Pancreas (tissue), 10 donors: ENCODE measurements at places on chromosomes 3 and 15.

GRCh38 chr3:106740116-106740515 lies 637.1 kb upstream of the CCDC54 start:
- no peak for DNase-seq

GRCh38 chr3:60355825-60356224 lies 895.4 kb downstream of the FHIT start:
- no peak for DNase-seq

GRCh38 chr15:50820808-50821382 lies 55.4 kb upstream of the SPPL2A start:
- DNase-seq, result no peak

GRCh38 chr3:14253022-14253706 lies 74.5 kb downstream of the LSM3 start:
- DNase-seq, result no peak

DNA sequence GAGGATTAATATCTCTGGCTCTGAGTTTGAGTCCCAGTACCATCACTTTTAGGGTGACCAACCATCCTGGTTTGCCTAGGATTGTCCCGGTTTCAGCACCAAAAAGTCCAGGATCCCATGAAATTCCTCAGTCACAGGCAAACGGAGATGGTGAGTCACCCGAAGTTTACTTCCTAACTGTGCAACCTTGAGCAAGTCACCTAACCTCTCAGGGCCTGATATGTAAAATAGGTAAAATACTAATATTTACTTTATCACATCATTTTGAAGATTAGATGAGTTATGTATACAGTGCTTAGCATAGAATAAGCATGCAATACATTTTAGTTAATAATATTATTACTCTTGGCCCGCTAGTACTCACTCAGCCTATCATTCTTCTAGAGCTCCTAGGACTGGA lies 91.1 kb upstream of the KCNMB2 start:
- DNase-seq, result no peak

GRCh38 chr15:61380270-61380669 lies 151.2 kb upstream of the RORA start:
- DNase-seq, result no peak

DNA sequence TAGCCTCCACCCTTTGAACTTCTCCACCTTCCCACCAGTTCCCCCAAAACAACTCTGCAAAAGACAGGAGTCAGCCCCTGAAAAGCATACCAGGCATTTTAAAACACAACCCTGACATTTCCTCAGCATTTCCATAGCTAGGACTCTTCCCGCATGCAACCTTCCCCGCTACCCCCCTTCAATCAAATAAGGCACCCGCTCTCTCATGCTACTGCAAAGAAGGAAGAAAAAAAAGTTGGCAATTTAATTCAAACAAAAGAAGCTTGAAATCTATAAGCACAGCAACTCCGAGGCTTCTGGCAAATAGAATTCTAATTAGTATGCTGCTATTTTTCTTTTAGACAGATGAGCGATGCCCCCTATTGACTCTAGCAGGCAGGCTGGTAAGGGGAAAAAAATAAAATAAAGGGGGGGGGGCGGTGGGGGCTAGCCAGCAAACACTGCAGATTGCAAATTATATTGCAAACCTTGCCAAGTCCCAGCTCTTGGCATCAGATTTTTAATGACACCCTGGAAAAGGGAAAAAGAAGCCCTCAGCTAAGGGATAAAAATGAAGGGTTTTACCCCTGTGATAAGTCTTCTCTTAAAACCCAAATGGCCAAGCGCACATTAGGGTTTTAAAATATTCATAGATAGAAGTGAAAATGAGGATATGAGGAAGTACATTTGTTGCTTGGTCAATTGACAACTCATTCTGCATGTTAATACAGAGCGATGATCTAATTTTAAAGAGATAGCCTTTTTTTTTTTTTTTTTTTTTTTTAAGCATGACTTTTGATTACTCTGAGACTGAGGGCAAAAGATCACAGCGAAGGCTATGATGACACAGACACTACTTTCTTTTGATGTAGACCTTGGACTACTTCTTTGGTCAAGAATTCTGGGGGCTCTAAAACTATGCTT lies 255.2 kb downstream of the NR2F2 start:
- no peak for DNase-seq

DNA sequence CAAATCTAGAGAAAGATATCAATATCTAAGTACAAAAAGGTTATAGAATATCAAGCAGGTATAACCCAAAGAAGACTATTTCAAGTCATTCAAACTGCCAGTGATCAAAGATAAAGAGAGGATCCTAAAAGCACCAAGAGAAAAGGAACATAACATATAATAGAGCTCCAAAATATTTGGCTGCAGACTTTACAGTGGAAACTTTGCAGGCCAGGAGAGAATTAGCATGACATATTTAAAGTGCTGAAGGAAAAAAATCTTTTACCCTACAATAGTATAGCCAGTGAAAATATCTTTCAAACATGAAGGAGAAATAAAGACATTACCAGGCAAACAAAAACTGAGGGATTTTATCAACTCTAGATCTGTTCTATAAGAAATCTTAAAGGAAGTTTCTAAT lies 254.3 kb upstream of the ARHGEF26 start:
- DNase-seq, result no peak

GRCh38 chr15:59686389-59686788 lies 2.7 kb downstream of the BNIP2 start:
- DNase-seq, result no peak

DNA sequence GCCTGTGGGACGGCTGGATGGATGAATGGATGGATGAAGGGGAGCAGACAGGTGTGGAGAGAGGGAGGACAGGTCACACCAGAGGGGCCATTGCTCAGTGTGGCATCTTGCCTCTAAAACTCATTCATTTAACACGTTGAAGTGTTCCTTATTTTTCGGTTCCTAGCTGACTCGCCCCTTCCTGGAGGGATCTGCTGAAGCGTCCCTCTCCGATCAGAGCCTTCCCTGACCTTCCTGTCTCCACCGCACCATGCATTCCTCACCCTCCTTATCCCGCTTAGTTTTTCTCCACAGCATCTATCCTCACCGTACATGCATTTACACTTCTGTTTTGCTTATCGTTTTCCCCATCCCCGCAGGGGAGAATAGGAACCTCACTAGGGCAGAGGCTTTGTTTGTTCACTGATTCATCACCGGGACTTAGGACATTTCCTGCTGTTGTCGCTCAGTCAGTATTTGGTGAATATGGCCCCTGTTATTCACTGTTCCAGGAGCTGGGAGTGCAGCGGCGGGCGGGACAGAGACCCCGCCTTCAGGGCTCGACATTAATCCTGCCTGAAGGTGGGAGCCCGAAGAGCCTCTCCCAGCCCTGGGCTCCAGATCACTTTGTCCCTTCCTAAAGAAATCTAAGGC lies 32.0 kb downstream of the FOXL2 start:
- DNase-seq, result no peak

GRCh38 chr3:151156618-151157216 lies 46.3 kb downstream of the GPR171 start:
- no peak for DNase-seq

DNA sequence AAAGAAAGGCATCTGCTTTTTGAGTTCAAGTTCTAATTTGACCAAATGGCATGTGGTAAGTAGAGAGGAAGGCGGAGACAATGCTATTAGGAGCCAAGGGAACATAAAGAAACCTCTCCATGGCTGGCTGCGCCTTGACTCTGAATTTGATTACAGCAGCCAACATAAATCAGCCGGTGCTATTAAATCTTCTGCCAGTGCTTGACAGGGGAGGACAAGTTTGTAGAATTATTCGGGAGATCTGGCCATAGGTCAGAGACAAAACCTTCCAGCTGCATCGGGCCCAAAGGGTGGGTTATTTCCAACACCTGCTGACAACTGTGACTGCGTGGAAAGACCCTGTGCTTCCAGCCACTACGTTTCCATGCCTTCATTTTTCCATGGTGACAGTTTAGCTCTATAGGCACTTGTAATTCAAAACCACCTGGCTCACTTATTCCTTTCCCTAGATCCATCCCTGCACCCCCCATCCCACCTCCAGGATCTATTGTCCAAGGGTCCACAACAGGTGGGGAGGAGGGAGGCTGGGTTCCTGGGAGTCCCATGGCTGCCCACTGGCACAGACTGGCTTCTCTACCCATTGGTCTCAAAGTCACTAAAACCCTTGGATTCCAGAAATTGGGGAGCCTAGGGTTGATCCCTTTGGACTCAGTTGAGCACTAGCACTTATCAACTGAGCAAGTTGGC lies 15.9 kb downstream of the COLQ start:
- no peak for DNase-seq

GRCh38 chr3:179449636-179450035 lies 1.6 kb downstream of the GNB4 start:
- DNase-seq, result no peak

GRCh38 chr15:77817434-77817833 lies 184.7 kb upstream of the LINGO1 start:
- no peak for DNase-seq

DNA sequence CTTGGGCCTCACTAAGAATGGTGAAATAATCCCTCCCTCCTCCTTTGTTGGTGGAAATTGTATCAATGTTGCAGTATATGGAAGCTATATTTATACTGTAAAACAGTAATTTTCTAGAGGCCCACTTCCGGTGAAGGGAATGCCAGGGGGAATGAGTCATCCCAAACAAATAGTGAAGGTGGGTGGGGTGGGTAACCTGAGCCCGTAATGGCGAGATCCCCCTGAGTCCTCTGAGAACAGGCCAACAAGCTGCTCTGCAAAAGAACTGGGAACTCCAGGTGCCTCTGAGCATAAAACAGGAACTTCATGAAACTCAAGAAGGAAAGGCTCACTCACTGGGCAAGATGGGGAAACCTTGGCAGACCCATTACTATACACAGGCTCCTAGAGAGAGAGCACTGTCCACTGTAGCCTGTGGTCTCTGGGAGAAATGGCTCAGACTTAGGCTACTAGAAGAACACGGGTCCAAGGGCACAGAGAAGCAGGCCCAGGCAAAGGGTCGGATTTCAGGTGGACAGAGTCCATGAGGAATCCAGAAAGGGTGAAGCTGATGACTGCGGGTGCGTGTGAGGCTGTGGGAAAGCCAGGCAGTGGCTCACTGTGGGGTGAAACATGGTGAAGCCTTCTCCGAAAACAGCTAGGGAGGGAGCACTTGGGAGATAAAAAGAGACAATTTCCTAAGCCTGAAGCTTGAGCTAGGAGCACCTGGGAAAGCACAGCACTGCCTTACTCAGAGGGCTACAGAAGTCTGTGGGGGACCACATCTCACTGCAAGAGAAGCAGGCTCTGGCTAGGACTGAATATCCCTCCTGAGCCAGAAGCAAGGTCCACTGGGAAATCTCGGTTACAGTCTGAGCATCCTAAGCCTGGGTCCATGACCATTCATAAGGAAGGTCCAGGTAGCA lies 19.8 kb downstream of the LARP6 start:
- no peak for DNase-seq

- no peak for DNase-seq
Observed at GRCh38 chr3:5317557-5317956, 130.1 kb downstream of the EDEM1 start.

DNA sequence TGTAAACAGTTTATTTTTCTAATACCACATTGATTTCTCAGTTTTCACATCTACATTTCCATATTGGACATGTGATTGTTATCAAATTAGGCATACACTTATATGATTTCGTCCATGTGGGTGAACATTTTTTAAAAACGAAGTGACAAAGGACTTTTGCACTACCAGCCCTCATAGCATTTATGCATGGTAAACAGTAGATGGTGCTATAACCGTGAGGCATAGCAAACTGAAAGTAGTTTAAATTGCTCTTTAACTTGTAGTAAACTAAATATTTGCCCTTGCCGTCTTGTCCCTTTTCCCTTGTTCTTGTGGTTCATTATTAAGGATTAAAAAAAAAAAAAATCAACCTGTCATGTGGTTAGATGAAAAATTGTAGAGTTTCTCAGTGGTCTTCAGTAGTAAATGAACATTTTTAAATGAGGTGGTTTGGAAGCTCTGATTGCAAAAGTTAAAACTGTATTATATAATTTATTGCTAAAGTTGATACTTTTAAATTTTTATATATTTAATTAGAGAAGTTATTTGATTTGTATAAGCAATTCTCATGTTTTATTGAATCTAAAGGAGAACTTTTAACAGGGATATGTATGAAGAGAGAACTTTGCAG lies 24.0 kb downstream of the STX19 start:
- no peak for DNase-seq

- no peak for DNase-seq
Observed at GRCh38 chr3:97793420-97794019, 28.3 kb upstream of the CRYBG3 start.

GRCh38 chr3:157830556-157831236 lies 275.5 kb downstream of the SHOX2 start:
- no peak for DNase-seq

- no peak for DNase-seq
Observed at GRCh38 chr3:175070946-175071345, 211.8 kb downstream of the NAALADL2 start.

DNA sequence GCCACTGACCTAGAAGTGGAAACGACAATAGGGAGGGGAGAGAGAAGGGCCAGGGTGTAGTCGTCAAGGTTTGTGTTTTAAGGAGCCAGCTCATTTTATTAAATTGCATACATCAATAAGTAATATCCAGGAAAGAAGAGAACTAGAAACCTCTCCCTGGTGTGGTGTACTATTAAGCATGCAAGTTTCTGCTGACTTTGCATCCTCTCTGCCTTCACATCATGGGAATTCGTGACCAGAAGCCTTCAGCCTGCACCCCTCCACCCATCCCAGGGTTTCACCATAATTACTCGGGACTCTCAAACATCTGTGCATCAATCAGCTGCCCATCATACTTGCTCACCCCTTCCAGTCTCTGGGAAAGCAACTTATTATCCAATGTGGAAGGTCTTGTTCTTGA lies 70.9 kb upstream of the UBE3A start:
- DNase-seq, result no peak

- DNase-seq, result peak; percentile 16
Observed at GRCh38 chr3:196995027-196995426, 26.4 kb upstream of the PIGZ start.

- no peak for DNase-seq
Observed at GRCh38 chr3:13077431-13078162, 4.4 kb upstream of the IQSEC1 start.

- DNase-seq, result no peak
Observed at GRCh38 chr3:16474920-16475319, 38.6 kb downstream of the RFTN1 start.

GRCh38 chr15:76994001-76994400 lies 925 bp upstream of the PSTPIP1 start:
- DNase-seq, result no peak

DNA sequence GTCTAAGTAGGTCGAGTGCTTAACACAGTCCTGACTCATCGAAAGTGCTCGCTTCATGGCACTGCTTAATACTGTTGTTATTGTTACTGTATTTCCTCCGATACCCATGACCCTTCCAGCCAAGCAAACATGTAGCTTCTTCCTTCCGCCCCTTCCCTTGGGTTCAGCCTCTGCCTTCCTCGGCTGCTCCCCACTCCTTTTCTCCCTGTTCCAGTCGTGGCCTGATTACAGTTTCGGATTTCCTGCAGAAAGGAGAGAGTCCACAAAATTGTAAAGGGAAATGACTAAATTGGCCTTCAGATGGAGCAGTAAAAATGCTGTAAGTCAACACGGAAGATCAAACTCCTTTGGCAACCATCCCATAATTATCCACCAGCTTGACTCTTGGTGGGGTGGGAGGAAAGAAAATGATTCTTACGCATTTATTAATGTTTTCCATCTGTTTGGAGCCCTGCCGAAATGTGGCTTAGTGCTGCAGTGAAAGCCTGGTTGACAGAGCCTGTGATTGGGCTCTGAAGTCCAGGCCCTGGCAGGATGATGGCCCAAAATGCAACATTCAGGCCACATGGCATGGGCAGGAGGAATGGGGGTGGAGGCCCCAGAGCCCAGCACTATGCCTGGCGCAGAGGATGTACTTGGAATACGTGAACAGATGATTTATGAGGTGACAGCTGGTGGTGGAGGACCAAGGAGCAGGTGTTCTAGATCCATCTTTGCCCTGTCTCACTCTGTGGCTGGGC lies 37.6 kb downstream of the FAM3D start:
- peak; percentile 30 for DNase-seq
